ENCODE measurements at places on chromosomes 6 and 20.

DNA sequence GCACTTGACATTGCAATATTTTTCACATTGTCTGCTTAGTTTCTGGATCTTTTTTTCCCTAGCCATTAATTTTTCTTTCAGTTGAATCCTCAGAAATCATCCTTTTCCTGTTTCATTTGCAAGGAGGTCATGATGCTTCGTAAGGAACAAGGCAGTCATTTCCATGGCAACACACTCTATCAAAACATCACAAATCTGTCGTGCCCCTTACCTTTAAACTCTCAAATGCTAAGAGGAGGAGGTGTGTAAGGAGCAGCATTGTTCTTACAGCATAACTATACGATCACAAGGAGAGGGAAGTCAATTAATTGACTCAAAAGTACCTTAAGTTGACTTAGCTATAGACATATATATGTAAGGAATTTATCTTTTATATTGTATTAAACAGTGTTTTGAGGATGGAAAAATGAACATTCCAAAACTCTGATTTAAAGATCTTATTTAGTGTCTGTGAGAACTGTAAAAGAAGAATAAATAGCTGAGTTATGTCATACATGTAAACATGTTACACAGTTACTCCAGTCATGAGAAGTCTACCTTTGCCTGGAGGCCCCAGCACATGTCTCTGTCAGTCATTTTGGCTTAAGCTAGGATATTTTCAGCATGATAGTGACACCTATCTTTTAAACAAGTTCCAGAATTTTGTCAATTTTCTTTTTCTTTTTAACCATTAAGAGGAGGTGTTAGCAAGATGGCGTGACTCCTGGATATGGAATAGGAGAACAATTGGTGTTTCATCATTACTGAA is 41.6 kb downstream of the CDKAL1 start:
- DNase-seq, result no peak

- no peak for DNase-seq
Measured at GRCh38 chr6:139863964-139864363, 489.5 kb upstream of the CITED2 start.

GRCh38 chr20:18272451-18272850 is 15.9 kb upstream of the ZNF133 start:
- DNase-seq, result no peak

DNA sequence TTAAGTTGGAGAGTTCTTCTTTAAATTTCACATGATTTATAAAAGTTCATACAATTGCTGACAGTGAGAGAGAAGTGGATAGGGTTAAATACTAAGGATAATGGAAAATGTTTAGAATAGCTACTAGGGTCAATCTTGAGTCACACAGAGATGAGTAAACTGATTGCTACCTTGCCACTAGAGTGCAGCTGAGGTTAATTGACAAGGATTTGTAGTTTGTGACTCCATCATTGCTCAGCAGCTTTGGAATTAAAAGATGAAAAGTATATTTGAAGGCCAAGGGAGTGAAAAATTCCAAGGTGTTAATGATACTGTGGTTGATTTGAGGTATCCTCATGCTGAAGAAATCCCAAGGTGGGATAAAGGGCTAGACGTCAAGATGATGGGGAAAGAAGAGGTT is 524.0 kb downstream of the UTRN start:
- DNase-seq, result no peak

GRCh38 chr6:51855310-51856082 is 231.9 kb downstream of the PKHD1 start:
- no peak for DNase-seq

Measured in CD8-positive, alpha-beta memory T cell (primary cell).